Caki2 (cell line): ENCODE measurements at places on chromosomes 7 and 10. TPM values are rescaled to one million over a fixed set of nuclear protein-coding genes. Genes with fewer than 3 reads are reported as not detected.

The OR2A5 gene
- total RNA-seq, result not detected in 2 replicates

The NEUROG3 gene
- not detected in 2 replicates for total RNA-seq

The SEMA4G gene
- 0.96 and 6.6 TPM in 2 replicates for total RNA-seq

The ARHGEF35 gene
- total RNA-seq, result 3.1 and 4.8 TPM in 2 replicates

The UPK3B gene
- 0.64 and 2.5 TPM in 2 replicates for total RNA-seq

The C7orf57 gene
- total RNA-seq, result 0.26 and 1.6 TPM in 2 replicates

The MINPP1 gene
- 34.9 and 35.9 TPM in 2 replicates for total RNA-seq

The TLX1 gene
- not detected in 2 replicates for total RNA-seq

The ICA1 gene
- total RNA-seq, result 2.1 and 12.5 TPM in 2 replicates

The SDK1 gene
- total RNA-seq, result 8.7 and 9.1 TPM in 2 replicates
